ENCODE measurements at places on chromosomes 1 and 21.

DNA sequence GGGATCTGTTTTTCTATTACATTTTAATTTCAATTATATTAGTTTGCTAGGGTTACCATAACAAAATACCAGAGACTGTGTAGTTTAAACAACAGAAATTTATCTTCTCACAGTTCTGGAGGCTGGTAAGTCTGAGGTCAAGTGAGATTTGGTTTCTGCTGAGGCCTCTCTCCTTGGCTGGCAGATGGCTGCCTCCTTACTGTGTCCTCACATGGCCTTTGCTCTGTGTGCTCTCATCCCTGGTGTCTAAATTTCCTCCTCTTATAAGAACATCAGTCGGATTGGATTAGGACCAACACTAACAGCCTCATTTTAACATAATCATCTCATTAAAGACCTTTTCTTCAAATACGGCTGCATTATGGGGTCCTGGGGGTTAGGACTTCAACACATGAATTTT, 195.2 kb upstream of the CHODL start:
- no peak for DNase-seq

DNA sequence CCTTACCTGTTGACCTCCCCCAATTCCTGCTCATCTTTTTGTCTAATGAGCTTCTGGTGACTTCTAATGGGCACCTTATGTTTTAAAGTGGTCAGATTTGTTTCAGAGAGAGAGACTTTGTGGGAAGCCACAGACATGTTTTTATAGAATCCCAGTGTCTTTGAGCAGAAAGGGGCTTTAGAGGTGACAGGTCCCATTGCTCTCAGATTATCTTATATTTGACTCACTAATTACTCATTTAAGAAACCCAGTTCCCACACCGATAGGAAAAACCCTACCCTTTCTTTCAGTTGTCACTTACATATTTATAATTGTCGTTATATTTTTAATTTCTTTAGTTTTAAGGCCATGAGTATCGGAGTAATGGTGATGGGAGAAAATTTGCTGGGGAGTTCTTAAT, 215.5 kb downstream of the CAMTA1 start:
- no peak for DNase-seq

DNA sequence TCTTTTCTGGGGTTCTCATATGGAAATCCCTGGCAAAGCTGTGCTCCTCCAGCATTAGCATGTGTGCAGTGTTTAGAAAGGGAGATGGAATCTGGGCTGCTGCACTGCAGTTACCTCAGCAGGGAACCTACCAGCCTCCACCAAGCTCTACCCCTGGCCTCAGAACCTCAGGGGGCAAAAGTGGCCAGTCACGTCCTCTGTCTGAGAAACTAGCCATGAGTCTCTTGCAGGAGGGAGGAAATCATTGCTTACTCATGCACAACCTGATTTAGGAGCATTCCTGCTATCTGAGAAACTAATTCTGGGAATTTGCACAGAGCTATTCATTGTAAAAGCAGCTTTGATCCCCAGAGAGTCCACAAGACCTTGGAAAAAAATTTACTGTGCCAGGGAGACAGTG, 80.6 kb upstream of the IPO9 start:
- no peak for DNase-seq

DNA sequence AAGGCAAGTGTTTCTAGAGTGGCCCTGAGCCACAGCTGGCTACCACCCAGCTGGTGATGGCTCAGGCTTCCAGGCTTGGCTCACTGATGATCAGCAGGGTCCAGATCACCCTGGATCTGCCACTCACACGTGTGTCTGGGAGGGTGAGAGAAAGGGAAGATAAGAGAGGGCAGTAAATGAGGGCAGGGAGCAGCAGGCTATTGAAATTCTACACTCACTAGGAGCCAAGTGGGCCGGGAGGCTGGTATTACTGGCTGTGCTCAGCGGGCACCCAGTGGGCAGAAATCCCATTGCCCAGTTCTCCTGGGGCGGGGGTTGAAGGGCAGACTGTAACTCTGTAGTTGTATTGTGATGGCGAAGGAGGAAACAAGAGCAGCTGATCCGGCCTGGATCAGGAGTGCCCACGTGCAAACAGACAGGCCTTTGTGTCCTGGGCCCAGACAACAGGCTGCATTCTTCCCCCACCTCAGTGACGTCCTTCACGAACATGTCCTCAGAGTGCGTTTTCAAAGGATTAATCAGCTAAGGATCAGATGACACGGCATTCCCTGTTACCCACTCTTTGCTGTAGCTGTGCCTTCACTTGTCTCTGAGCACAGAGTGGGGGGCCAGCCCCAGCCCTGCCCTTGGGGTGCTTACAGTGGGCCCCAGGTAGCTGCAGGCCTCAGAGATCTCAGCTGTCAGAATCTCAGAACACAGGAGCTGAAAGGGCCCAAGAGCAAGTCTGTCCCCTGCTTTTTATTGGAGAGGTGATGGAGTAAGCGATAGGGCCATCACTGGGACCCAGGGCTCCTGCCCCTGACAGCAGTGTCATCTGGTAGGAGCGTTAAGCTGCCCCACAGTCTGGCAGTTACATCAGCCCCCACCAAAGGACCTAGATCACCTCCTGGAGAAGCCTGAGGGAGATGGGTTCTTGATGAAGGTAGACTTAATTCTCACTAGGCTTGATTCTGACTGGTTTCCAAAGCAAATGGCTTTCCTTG, 60.5 kb downstream of the ATP1A1 start:
- no peak for DNase-seq
